Right atrium auricular region (tissue), 2 donors: ENCODE measurements at places on chromosomes 13 and 19.

DNA sequence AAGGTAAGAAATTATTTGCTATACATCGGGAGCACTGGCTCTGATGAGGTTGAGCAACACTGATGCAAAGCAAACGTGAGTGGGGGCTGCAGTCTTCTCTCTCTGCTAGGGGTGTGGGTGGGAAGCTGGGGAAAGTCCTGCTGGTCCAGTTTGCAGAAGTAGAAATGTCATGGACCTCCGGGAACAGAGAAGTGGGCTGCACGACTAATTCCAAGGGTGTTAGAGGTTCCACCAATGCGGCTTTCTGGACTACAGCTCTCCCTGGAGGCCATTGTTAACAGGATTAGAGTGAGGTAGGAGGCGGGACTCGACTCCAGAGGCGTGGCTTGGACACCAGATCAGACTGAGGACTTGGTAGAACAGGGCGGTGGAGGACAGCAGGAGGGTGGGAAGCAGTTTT is 5.7 kb upstream of the FBXO27 start:
- DNase-seq: no peak

DNA sequence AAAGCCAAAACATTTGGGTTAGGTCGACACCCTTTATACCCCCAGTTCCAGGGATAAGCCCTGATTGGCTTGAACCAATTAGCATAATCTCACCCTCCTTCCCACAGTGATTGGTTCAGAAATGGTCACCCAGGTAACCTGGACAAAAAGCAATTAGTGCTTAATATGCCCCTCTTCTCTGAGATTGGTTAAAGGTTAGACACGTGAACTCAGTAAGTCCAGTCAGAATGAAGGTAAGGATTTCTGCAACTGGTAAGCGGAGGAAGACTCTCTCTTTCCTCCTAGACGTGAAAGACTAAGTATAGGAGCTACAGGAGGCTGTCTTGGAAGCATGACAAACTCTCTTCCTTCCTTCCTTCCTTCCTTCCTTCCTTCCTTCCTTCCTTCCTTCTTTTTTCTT is 1.3 kb upstream of the PNMA8C start:
- no peak for DNase-seq

- no peak for DNase-seq
Observed at GRCh38 chr19:1116726-1117581, 13.2 kb downstream of the GPX4 start.

DNA sequence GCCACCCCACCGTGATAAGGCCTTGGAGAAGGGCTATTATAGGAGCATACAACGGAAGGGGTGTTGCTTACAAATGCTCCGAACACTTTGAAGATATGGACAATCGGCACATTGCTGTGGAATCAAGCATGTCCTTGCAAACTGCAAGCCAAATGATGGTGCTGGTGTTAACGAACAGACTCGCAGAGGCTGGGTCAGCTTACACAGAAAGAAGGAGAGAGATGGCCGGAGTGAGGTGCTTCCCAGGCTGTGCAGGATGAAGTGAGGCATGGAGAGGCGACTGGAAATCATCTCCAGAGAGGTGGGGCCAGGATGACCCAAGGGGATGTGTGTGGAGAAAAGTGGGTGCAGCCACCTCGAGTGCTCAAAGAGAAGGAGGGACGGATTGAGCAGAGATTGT is 42.2 kb downstream of the HSPH1 start:
- DNase-seq: no peak

GRCh38 chr19:47135156-47135555 is 4.5 kb downstream of the SAE1 start:
- no peak for DNase-seq
